ENCODE measurements at places on chromosomes 16 and 17. TPM values are rescaled to one million over a fixed set of nuclear protein-coding genes. Genes with fewer than 3 reads are reported as not detected.

Gene KRT16
- not detected for total RNA-seq

Gene DNAH2
- total RNA-seq, result 0.17 TPM

Gene KRT34
- 0.17 TPM for total RNA-seq

Gene GNAO1
- total RNA-seq, result under 0.01 TPM

Gene VPS25
- total RNA-seq, result 67.3 TPM

Gene HIC1
- total RNA-seq, result 98.9 TPM

Gene ALDOC
- 72.4 TPM for total RNA-seq

Gene MYH8
- not detected for total RNA-seq

Data from smooth muscle cell of trachea (primary cell).